Stomach (tissue), 19 donors: ENCODE measurements at places on chromosomes 5 and 9. TPM values are rescaled to one million over a fixed set of nuclear protein-coding genes. Genes with fewer than 3 reads are reported as not detected.

GRCh38 chr9:116628716-116629115 is 58.4 kb upstream of the TRIM32 start:
- no peak for DNase-seq

DNA sequence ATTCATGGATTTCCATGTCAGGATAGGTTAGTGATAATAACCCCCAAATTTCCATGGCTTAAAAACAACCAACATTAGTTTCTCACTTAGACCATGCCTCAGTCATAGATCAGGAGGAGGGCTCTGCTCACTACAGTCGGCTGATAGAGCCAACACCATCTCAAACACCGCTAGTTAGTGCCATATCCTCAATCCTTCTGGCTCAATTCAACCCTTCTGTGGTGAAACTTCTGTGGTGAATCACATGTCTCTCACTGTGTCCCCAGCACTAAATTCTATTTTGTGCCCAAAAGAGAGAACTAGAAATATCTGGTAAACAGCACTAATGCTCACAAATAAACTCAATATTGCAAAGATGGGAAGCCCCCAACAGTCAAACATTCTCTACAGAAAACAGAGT is 21.1 kb downstream of the ECPAS start:
- no peak for DNase-seq

DNA sequence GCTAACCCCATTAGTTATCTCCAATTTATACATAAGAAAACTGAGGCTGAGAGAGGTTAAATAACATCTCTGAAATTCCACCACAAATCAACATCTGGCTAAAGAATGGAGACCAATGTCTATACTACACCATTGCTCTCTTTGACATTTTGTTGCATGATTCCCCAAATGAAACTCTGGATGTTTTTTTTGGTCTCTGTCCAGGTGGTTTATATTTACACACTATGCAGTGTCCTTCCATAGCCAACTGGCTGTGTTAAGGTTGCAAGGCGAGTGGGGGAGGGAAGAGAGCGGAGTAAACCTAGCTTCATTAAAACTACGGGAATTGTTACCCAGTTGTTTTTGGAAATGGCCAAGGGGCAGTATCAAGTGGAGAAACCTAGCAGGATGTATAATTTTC is 67.2 kb downstream of the KIF4B start:
- DNase-seq, result no peak

- no peak for DNase-seq
These were observed 111.3 kb downstream of the SSBP2 start for GRCh38 chr5:81639556-81639955.

- DNase-seq, result peak; percentile 90
These were observed 103.2 kb downstream of the SNCAIP start for GRCh38 chr5:122415030-122415800.

DNA sequence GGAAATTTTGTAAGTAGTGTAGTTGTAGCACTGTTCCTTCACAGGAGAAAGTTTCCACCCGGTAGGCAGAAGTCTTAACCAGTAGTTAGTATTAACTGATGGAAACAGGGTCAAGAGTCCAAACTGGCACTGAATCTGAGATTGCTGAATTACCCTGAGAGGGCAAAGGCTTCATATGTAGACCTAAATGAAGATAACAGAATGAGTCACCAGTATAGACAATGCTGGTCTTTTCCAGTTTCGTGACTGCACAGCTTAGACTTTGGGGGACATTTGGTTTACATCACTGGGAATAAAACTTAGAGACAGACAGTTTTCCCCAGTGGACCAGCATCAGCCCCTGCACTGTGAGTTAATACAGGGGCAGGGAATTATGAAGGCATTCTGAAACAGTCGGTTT is 60.5 kb downstream of the PCSK5 start:
- no peak for DNase-seq

GRCh38 chr9:133054194-133054890 is 7.4 kb upstream of the CEL start:
- DNase-seq, result no peak

DNA sequence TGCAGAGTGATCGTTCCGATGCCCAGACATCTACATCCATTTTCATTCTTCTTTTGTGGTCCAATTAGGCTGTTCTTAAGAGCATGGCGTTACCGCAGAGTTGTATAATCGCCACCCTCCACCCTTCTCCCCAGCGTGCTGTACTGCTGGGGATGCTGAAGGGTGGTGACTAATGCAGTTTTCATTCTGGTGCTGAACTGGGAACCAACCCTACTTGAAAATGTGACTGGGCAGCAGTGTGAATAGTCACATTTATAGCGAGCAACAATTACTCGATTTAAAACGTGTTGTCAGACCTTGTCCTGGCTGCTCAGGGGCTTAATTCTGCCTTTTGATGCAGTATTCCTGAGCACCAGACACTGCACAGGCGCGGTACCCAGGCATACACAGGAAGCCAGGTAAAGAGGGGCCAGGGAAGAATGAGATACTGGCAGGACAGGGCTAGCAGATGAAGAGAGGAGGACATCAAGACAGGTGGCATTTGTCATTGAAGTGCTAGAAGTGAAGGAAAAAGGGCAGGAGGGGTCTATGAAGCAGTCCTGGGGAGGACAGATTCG is 719 bp upstream of the ISCA1 start:
- DNase-seq, result no peak

- DNase-seq, result no peak
These were observed 9.7 kb downstream of the GRIN1 start for GRCh38 chr9:137148661-137149060.

The ACTBL2 gene
- total RNA-seq, result not detected
